Lung microvascular endothelial cell (primary cell): ENCODE measurements at places on chromosomes 5 and 9. TPM values are rescaled to one million over a fixed set of nuclear protein-coding genes. Genes with fewer than 3 reads are reported as not detected.

Gene PCDHGB2
- 1.3 and 1.4 TPM in 2 replicates for total RNA-seq

DNA sequence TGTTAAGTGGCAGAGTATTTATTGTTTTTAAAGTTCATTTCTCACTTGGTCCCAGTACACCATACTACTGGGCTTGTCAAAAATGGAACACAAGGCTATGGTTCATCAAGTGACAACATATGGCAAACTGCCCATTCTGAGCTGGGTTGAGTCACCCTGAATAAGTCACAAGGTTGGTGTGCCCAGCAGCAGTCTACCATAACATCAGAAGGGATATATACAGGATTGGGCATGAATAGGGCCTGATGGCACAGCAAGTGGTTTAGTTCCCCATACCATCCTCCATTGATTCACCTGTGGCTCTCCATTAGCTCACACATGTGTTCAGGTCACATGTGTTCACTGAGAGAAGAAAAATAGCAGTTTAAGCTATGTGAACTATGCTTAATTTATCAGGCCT lies 249.8 kb upstream of the PRDM9 start:
- DNase-seq, result no peak

- no peak for DNase-seq
These were observed 13.7 kb upstream of the ADAMTS16 start for GRCh38 chr5:5126444-5126843.

Gene WDR38
- total RNA-seq, result not detected in 2 replicates

DNA sequence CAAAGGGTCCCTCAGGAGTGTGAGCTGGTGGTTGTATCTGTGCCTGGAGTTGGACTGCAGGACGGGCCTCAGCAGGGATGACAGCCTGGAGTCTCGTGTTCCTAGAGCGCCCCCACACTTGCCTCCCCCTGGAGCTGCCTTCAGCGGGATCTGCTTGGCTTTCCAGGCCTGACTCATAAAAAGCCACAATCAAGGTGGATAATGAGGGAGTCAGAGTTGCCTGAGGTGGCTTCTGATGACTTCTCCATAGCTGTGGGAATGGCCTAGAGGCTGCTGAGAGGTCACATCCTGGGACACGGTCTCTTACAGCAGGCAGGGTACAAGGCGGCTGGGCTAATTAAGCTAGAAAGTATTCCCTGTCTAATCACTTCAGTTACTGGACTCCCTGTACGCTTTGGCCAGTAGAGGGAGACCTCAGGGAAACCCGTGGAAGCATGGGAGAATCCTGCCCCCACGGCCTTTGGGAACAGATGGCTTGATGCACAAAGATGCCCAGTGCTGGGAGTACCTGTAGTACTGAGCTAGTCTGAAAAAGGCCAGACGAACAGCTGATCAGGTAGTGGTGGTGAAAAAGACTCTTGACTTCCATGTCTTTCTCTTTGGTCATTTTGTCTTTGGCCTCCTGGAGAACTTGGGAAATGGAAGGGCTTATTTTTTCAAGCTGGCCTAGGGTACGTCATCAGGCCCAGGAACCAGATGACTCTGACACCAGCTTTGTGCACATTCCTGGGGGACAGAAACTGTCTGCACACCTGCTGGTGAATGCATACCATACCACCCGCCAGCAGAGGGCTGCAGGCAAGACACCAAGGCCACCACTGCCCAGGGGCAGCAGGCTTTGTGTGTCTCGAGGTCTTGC lies 16.1 kb upstream of the FRRS1L start:
- peak; percentile 51 for DNase-seq

Gene FBN2
- 0.60 and 0.87 TPM in 2 replicates for total RNA-seq

- no peak for DNase-seq
These were observed 7.0 kb upstream of the TUT7 start for GRCh38 chr9:86361176-86361575.

DNA sequence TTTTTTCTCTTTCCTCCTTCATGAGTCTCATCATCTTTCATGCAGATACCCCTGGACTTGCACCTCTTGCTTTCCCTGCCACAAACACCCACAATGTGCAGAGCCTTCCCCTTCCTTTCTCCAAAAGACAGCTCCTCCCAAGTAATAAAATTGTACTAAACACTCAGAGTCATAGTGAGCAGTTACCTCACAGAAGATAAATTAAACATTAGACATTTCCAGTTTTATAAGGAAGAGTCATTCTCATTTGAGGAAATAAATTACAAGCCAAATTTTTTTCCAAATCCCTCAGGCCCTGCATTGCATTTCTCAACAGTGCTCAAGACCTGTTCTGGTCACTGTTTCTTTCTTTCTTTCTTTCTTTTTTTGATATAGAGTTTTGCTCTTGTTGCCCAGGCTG lies 131.5 kb downstream of the ATPSCKMT start:
- no peak for DNase-seq

DNA sequence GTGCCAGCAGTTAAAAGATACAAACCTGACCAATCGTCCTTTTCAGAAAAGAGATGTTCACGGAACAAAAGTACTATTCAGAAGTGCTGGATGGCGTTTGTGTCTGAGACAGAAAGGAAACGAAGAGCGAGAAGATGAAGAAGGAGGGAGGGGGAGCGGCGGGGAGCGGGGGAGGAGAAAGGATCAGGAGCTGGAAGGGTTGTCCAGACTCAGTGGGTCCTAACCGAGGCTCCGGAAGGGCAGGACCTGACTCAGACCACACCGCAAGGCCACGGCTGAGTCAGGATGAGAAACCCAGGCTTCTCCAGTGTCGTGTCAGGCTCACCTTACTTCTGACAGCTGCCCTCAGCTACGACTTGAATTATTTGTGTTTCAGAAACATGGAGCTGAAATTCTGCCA lies 46.2 kb downstream of the PAX5 start:
- DNase-seq, result no peak

Gene TSLP
- under 0.01 TPM in 1 of 2 replicates, not detected in the other for total RNA-seq
